Stimulated activated CD8-positive, alpha-beta memory T cell treated with anti-CD3 and anti-CD28 coated beads, Interleukin-12 subunit alpha, Interleukin-12 subunit beta, amount 100 ng/mL, for 1 hour (primary cell): ENCODE measurements at places on chromosomes 3 and 15.

- no peak for DNase-seq
Measured at GRCh38 chr3:67897351-67898336, 243.2 kb upstream of the SUCLG2 start.

DNA sequence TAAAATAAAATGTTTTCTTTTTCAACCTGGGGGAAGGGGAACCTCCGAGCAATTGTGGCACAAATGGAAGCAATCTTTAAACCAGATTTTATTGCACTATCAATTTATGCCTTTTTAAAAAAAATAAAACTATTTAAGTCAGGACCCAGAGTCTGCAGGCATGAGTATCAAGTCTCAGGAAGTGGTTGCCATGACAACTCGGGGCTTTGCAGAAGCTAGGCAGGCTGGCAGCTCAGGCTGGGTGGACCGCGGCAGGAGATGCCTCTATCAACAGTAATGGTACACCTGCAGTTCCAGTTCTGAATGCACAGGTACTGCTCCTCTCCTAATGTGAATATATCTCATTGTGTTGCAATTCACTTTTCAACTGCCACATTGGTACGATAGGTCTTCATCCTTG is 447.7 kb downstream of the GABRG3 start:
- no peak for DNase-seq

DNA sequence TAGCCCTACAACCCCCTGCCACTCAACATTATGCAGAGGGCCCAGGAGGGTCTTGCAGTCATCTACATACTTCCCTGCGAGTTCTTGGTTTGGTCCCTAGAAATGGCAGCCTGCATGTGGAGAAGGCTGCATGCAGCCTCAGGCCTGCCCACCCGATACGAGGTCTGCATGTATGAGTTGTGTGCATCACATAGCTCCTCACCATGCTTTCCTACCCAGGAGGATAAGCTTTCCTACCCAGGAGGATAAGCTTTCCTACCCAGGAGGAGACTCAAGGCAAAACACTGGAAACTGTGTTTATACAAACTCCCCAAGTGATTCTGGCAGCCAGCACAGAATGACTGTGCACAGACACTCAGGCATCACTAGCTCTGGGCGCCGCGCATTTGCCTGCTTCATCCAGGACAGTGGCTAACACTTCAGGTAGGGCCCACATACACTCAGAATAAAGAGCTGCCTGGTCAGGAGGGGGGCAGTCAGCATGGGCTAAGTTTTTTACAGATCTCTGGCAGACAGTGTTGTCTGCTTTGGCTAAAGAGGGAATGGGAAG is 187.7 kb downstream of the THSD4 start:
- DNase-seq, result no peak

DNA sequence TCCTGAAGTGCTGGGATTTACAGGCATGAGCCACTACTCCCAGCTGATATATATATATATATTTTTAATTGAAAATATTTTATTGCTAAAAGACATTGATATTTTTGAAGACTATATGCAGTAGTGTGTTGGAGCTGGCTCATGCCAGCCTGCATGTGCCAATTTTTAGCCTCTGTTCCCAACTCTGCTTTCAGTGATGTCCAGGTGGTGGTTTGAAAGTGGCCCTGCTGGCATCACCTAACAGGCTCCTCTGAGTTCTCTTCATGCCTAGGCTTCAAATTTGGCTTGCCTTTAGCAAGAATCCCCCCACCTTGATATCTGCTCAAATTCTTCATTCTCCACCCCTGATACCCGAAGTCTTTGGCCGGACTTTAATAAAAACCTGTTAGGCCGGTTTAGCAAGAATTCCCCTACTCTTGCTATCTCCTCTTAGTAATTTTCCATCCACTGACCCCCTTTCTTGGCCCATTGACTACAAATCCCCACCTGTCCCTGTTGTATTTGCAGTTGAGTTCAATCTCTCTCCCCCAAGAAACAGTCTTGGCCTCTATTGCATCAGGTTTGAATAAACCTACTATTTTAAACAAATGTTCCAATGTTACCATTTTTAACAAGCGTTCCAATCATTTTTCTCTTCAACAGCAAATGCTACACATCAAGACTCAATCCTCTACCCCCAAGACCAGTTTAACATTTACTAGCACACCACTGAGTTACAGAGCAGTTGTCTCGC is 23.9 kb upstream of the CTSH start:
- no peak for DNase-seq

- no peak for DNase-seq
Measured at GRCh38 chr3:59788133-59788532, 738.3 kb upstream of the CFAP20DC start.

DNA sequence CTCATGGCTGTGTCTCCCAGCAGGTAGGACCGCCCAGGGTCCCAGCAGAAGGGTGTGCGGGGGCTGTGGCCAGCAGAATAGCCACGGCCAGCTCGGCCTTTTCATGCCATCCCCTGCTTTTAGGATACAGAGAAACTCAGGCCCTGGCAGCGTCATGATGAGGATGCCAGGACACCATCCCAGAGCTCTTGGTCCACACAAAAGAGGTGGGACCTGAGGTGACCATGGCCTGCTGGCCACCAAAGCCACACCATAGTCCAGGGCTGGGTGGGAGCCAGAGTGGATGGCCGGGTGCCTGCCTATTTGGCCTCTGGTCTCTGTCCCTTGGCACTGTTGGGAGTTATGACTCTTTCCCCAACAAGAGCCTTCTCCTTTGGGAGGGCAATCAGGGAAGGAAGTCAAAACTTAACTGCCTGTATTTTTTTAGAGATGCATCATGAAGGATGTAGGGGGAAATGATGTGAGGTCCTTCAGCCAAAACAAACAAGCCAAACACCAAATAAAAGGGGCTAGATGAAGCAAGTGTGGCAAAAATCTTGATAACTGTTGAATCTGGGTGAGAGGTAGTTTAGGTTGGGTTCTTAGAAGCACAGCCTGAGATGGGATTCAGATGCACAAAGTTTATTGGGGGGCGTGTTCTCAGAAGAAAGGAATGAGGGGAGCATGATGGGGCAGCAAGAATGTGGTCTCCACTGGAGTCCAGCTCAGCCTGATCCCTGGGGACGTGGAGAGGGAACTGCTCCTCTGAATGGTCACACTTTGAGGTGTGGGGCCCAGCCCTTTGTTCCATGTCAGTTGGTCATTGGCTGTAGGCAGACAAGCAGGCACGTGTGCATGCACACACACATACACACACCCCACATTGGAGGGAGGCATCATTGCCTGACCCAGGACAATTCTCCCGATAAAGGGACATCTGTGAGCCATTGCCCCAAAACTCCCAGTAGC is 33.2 kb downstream of the SMAD6 start:
- no peak for DNase-seq

DNA sequence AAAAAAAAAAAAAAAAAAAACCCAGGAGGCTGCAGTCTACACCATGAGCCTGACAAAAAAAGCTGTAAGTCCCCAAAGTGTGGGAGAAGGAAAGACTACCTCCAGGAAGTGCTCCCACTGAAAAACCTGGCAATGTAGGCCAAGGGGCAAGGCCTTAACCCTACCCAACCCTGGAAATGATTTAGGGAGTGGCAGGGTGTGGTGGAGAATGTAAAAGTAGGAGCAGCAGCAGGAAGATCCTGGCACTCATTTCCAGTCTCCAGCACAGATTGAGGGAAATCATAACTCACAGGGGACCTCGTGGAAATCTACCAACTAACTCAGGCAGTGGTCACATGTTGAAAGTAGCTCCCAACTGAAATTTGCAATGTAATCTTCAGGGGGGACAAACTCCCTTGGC is 839.5 kb downstream of the EPHA3 start:
- no peak for DNase-seq

DNA sequence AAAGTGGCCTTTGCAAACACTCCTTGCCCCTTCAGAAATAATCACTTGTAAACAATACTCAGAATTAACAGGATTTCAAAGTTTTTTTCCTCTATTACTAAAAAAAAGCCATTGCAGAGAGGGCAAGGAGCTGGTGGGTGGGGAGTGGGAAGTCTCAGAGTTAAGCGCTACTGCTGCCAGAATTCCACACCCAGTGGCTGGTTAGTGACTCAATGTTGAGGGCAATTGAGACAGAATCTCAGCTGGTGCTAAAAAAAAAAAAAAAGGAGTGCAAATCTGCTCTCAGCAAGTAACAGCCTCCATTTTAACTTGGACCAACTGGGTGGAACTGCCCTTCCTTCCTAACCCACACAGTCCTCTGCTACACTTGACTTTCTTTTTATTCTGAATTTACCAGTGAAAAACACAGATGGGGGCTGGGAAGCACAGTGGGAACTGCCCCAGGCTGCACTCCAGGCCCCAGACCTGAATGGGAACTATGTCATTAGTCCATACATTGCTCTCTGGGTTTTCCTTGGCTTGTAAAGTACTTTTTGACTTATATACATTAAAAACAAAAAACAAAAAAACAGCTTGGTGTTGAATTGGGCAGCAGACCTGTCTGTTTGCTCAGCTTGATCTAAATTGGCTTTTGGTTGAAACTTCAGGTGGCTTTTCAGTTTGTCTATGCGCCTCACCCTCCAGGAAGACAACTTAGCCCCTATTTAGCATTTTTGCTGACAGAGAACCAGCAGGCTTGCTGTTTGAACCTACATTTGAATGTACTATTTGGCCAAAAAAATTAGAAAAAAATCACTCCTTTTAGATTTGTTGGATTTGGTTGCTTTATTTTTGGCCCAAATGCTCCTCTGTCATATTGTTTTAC is 357.8 kb upstream of the TBL1XR1 start:
- no peak for DNase-seq

- DNase-seq, result no peak
Measured at GRCh38 chr3:47054412-47054811, 74.9 kb downstream of the NBEAL2 start.

- DNase-seq, result no peak
Measured at GRCh38 chr15:60928210-60928609, 300.9 kb downstream of the RORA start.

DNA sequence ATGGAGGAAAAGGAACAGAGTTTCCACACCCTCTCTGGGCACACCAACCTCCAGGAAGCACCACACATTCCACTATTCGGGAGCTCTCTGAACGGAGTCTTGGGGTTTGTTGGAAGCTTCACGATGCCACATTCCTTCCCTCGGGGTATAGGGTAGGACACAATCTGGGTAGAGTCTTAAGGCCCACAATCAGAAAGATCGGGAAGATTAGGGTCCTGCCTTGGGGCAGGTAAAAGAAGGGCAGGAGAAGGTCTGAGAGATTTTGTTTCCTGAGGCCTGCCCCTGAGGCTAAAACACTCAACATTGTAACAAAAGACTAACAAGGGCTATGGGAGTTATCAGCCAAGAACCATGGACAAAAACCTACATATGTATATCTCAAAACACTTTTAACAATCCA is 89.2 kb upstream of the RAP2B start:
- no peak for DNase-seq

GRCh38 chr3:17672506-17672905 is 69.9 kb downstream of the TBC1D5 start:
- DNase-seq, result no peak

DNA sequence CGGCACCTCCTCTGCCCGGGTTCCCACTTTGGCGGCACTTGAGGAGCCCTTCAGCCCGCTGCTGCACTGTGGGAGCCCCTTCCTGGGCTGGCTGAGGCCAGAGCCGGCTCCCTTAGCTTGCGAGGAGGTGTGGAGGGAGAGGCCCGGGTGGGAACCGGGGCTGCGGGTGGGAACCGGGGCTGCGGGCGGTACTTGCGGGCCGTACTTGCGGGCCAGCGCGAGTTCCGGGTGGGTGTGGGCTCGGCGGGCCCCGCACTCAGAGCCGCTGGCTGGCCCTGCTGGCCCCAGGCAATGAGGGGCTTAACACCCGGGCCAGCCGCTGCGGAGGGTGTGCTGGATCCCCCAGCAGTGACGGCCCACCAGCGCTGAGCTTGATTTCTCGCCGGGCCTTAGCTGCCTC is 14.4 kb upstream of the DAPK2 start:
- DNase-seq, result no peak

GRCh38 chr3:171460725-171461524 is 720 bp upstream of the TNIK start:
- no peak for DNase-seq

DNA sequence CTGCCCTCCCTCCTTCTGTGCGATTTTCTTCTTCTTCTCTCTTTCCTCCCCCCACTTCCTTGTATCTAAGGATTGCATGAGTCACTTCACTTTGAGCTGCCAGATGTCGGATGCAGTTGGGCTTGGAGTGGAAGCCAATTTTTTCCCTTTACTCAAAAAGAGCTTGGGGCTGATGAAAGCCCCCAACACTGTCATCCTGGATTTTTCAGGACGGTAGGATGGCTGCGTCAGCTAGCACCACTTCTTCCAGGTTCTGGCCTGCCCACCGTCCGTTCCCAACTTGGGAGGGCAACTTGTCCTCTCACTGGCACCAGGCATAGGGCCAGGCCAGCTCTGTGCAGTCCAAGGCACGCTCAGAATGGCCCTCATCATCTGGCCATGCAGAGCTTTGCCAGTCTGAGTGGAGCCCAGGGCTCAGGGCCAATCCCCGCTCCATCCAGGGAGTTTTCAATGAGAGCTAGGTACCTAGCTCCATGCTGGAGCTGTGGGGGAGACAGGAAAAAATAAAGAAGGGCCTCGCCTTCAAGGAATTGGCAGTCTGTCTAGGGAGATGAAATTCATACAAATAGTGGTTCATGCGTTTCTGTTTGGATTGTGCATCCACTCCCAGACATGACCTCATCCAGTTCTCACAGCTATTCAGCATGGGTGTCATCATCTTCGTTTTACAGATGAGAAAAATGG is 47.7 kb upstream of the INSYN1 start:
- DNase-seq, result no peak

- no peak for DNase-seq
Measured at GRCh38 chr3:168583977-168584376, 488.3 kb upstream of the GOLIM4 start.

DNA sequence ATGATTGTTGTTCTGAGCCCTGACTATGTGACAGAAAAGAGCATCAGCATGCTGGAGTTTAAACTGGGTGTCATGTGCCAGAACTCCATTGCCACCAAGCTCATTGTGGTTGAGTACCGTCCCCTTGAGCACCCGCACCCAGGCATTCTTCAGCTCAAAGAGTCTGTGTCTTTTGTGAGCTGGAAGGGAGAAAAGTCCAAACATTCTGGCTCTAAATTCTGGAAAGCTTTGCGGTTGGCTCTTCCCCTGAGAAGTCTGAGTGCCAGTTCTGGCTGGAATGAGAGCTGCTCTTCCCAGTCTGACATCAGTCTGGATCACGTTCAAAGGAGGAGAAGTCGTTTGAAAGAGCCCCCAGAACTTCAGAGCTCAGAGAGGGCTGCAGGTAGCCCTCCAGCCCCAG is 142.0 kb downstream of the IL1RAP start:
- DNase-seq, result no peak

GRCh38 chr3:38985581-38985980 is 66.2 kb downstream of the SCN11A start:
- DNase-seq, result no peak

DNA sequence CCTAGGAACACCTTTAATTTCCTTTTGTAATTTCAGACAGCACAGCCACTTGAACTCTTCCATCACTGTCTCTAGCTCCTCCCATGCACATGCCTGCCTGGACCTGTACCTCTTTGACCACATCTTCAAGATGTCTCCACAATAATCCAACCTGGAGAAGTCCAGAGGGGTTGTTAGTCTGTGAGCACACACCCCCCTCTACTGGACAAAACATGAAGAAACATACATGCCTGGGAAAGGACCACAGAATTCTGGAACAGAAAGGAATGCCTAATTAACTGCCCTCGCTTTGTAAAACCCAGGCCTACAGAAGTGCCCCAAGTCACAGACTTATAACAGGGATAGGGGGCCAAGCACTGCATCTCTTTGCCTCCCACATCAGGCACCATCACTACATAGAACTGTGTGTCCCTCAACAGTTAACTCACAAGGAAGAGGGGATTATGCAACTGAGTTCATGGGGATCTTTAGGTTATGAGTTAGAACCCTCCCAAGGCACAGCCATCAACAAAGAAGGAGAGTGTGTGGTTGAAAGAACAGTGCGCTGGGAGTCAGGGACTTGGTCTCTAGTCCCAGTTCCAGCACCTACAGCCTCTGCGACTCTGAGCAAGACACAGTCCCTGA is 61.7 kb downstream of the FMN1 start:
- no peak for DNase-seq
